D341Med (cell line): ENCODE measurements at places on chromosomes 3 and 15.

GRCh38 chr3:177960014-177960413 is 576.2 kb upstream of the KCNMB2 start:
- no peak for DNase-seq

GRCh38 chr3:155805204-155805801 is 775 bp downstream of the C3orf33 start:
- DNase-seq = no peak

DNA sequence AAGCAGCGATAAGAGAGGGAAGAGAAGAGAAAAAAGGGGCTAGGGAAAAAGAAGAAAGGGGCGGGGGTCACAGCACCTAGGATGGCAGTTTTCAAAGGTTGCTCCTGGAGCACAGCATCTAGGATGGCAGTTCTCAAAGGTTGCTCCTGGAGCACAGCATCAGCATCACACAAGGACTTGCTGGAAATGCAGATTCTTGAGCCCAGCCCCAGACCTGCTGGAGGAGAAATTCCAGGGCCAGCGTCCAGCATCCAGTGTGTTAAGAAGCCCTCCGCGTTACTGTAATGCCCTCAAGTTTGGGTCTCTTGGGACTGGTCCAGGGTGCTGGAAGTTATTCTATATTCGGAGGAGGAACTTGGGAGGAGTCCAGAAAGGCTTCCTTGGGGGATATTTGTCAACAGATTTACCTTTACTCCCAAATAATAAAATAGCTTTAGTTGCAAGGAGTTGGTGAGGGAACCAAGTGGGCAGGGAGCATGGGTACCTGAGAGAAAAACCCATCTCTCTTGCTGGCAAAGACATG is 519.4 kb downstream of the SHQ1 start:
- no peak for DNase-seq

DNA sequence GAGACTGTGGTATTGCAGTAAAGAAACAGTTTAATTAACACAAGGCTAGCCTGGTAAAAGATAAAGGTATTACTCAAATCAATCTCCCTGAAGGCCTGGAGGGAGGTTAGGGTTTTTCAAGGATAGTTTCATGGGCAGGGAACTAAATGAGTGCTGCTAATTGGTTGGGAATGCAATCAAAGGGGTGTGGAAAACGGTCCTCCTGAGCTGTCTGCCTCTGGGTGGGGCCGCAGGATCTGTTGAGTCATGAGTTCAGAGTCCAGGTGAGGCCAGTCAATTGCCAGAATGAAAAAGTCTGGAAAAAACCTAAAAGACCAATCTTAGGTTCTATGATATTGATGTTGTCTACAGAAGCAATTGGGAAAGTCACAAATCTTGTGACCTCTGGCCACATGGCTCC is 293.2 kb downstream of the MCTP2 start:
- no peak for DNase-seq

GRCh38 chr3:32200992-32201758 is 37.3 kb upstream of the CMTM8 start:
- DNase-seq = no peak

DNA sequence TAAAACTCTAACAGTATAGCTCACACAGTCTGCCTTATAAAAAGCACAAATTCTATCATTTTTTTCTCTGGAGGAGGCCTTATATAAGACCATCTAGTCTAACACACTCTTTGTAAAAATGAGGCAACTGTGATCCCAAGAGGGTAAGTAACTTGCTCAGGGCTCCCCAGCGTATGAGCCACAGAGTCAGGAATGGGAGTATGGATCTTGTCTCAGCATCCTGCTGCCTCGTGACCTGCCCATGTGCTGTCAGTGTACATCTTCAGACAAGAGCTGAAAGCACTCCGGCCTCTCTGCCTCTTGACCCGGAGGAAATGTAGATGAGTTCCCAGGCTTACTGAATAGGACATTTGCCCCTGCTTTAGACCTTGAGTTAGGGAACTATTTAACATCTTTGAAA is 28.4 kb upstream of the MEF2A start:
- DNase-seq = no peak

DNA sequence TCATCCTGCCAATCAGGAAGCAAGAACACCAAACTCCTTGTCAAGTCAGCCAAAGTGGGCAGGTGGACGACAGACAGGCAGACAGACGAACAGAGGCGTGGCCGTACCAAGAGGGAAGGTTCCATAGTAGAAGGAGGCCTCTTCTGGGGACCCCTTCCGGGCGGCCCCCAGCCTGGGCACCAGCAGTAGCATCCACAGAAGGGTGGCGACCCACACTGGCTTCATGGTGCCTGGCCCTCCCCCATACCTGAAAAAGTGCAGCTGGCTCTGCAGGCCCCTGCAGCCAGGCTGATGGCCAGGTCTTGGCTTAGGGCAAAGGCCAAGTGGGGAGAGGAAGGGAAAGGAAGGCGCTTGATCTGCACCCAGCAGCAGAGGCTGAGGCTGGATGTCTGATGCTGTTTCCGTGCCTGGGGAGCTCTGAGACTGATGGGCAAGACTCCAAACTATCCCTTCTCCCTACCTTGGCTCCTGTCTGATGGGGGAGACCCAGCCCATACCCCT is 607 bp downstream of the LCTL start:
- DNase-seq = no peak

DNA sequence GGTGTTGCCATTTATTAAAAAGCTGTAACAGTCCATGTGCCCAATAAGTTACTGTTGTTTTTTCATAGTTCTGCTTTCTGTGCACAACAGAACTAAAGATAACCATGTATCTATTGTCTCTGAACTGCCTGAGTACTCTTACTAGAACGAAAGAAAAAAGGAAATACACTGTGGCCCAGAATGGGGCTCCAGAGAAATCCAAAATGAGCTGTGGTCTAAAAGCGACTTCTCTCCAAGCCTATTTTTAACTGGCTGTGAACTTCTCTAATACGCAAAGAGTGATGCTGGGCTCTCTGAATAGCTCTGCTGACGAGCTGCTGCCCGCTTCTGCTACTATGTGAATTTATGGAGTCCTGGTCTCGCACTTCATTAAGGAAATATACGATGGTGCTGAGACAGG is 56.2 kb upstream of the LPP start:
- no peak for DNase-seq

GRCh38 chr15:66879531-66880368 is 177.7 kb downstream of the SMAD6 start:
- DNase-seq = no peak

- no peak for DNase-seq
These were observed 29.7 kb downstream of the CRYGS start for GRCh38 chr3:186514296-186515002.

DNA sequence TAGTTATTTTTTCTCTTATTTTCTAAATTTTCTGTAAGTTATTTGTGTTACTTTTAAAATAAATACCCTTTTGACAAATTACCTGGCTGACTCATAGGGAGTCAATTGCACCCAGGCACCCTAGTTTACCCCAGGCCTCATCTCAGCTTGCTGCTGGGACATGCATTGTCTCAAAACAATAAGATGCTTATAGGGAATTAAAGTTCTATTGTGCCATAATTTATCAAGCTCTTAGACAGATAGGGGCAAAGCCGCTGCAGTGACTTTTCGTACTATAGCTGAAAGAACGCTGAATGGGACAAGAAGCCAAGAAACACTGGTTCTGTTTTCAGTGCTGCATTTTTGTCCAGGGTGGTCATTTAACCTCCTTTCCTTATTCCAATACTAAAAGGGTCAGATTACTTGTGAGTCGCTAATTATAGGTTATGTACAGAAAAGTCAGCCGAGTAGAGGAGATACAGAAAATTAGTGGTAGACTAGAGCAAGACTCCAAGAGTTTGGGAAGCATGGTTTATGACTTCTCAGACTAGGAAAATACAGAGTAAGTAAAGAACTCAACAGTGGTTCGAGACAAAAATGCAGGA is 50.3 kb downstream of the EXD1 start:
- peak; percentile 43 for DNase-seq

GRCh38 chr15:29064290-29064689 is 178.5 kb downstream of the APBA2 start:
- no peak for DNase-seq

DNA sequence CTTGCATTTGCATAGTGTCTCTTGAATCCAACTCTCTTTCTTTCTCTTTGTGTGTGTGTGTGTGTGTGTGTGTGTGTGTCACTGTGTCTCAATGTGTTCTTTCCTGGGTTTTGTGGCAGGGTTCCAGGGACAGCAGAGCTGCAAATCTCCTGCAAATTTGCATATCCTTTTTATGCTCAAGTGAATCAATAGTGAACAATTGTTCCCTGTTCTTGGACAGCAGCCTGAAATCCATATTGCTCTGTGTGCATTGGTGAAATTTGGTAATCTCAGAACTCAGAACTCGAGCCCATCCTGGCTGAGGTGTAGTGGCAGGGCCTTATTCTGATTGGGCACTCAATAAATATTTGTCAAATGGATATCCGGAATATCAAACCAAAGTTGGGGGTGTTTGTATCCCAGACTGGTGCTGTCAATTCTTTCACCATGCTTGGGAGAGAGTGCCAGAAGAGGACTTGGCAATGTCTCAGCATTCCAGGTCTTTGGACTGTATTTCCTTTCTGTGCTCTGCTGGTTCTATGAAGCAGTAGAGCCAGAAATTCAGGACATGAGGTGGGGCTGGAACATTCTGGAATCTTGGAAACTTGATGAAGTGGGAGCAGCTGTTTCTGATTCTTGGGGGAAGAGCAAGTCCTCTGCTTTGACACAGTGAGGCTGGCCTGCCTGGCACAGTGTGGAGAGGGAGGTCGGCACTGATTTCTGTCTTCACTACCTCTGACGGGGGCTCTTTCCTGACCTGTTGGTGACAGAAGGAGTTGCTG is 380.6 kb upstream of the C2CD4B start:
- DNase-seq = no peak

DNA sequence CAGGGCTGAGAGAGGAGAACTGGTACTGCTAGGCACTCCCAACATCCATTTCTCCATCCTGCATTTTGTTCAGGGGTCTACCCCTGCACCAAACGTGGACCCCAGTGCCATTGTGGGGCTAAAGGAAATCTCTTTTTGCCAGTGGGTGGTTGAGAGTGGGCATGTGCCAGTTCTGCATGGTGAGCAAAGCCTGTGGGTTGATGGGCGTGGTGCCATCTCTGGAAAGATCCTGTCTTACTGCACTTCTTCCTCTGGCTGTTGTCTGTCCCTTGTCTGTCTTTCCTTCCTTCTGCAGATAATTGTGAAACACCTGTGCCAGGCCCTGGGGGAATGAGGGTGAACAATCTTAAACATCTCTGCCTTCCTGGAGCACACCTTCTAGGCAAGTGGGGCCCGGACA is 1.4 kb upstream of the RARRES1 start:
- no peak for DNase-seq
